Endothelial cell (in vitro differentiated cells): ENCODE measurements at places on chromosomes 7 and 10. TPM values are rescaled to one million over a fixed set of nuclear protein-coding genes. Genes with fewer than 3 reads are reported as not detected.

The CHN2 gene
- 3.4 TPM for total RNA-seq

DNA sequence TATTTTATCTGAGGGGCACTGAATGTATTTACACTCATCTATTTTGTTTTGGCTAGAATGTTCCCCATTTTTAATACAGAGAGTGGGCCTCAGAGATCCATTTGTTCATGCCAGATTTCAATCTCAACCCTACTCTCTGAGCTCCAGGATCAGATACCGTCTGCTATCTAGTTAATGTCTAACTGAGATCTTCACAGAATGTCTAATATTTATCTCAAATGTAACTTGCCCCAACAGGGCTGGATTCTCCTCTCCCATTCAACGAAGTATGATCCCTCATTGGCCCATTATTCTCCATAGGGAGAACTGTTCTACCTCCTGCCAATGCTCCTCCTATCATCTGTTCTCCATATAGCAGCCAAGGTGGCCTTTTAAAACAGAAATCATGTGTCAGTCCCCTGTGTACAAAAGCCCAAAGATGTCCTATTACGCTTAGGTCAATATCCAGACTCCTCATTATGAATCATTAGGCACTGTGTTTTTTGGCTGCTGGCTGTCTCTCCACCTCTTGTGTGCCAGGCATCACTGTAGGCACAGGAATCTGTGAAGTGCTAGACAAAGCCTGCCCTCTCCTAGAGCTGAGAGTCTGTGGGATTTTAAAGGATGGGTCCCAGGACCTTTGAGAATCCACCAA, 169.3 kb upstream of the AGK start:
- H3K27me3 ChIP-seq, result no peaks in the 10 kb centered on the region
- no peak for DNase-seq
- H3K27ac ChIP-seq, result no peak overlapping the region

GRCh38 chr10:108817135-108817534, 1106.2 kb downstream of the XPNPEP1 start:
- no peak overlapping the region for H3K27ac ChIP-seq
- peaks cover 19% of the 10 kb centered on the region for H3K4me1 ChIP-seq
- no peaks in the 10 kb centered on the region for H3K36me3 ChIP-seq
- DNase-seq, result no peak
- H3K27me3 ChIP-seq, result no peaks in the 10 kb centered on the region

GRCh38 chr10:61845196-61845949, 56.1 kb upstream of the ARID5B start:
- H3K36me3 ChIP-seq, result no peaks in the 10 kb centered on the region
- H3K27me3 ChIP-seq, result peaks cover 2% of the 10 kb centered on the region
- no peak overlapping the region for H3K27ac ChIP-seq
- no peak for DNase-seq
- H3K4me1 ChIP-seq, result peaks cover 7% of the 10 kb centered on the region

- H3K27ac ChIP-seq, result no peak overlapping the region
- H3K4me1 ChIP-seq, result peaks cover 13% of the 10 kb centered on the region
- H3K27me3 ChIP-seq, result no peaks in the 10 kb centered on the region
- H3K4me3 ChIP-seq, result no peak overlapping the region
- no peak for DNase-seq
Observed at GRCh38 chr7:36393826-36394225, 4.2 kb downstream of the ANLN start.
